Stimulated activated CD4-positive, alpha-beta T cell treated with anti-CD3 and anti-CD28 coated beads, Interleukin-15, amount 100 ng/mL, for 1 hour (primary cell): ENCODE measurements at places on chromosomes 3 and 15.

DNA sequence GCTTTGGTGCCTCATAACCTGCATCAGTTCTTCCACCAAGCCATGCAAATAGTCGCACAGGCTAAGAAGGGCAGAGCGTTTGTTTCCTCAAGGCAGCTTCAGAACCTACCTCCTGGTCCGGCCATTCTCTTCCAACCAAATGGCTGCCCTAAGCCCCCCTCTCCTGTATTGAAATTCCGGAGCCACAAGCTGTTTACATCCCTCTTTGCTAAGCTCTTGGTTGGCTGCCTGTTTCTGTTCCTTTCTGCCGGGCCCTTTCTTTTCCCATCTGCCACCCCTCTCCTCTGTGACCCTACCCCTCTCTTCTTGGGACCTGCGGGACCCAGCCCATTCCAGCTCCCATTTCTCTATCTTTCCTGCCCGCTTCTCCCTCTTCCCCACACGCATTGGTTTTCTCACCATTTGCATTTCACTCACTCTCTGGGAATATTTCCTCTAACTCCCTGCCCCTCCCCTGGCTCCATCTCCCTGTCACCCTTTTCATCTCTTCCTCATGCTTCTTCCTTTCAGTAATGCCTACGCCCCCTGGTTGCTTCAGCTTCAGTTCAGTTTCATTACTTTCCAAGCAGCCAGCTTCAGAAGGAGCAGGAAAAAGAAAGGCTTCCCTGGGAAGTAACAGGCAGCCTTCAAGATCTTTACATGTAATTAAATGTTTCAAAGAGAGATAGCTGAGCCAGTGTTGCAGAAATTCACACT lies 113.5 kb downstream of the RAB11A start:
- DNase-seq, result no peak

- no peak for DNase-seq
Observed at GRCh38 chr15:94256511-94256910, 25.1 kb downstream of the MCTP2 start.

GRCh38 chr3:127141921-127142730 lies 50.8 kb upstream of the PRR23E start:
- DNase-seq, result no peak

GRCh38 chr3:56054844-56055243 lies 413.4 kb downstream of the ERC2 start:
- DNase-seq, result no peak

- no peak for DNase-seq
Observed at GRCh38 chr3:51830836-51831385, 30.5 kb upstream of the IQCF2 start.

DNA sequence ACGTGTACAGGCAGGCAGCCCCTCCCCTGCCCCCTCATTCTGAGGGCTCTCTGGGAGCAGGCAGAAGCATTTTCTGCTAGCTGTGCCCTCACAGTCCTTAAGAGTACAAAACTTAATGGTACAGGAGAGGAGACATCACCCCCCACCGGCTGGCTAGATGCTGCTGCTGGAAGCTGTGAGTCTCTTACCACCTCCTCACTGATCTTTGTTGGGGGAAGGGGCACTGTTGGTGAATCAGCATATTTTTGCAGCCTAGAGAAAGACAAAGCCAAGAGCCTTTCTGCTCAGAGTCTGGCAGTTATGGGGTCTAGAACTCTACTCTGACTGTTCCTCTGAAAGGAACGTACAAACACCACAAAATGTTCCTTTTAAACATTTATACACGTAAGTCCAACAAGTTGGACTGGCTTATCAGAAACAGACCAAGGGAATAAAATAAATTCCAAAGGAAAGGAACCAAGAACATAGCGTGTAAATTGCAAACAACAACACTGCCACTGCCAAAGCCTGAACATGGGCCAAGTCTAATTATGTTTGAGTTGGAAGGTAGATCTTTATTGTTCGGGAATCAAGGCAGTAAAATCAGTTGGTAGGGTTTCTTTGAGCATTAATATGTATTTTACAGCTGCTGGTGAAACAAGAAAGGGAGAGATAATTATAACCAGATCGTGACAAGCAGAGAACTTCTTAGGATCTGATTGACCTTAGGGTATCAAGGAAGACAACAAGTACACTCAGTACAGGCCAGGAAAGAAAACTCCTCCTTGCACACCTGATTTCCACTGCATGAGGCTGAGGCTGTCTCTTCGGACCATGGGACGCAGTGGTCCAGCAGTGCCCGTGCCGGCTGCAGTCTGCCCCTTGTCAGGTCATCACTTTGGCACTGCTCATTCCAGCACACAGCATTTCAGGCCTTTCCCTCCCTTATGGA lies 27.4 kb downstream of the CLK3 start:
- DNase-seq, result no peak

DNA sequence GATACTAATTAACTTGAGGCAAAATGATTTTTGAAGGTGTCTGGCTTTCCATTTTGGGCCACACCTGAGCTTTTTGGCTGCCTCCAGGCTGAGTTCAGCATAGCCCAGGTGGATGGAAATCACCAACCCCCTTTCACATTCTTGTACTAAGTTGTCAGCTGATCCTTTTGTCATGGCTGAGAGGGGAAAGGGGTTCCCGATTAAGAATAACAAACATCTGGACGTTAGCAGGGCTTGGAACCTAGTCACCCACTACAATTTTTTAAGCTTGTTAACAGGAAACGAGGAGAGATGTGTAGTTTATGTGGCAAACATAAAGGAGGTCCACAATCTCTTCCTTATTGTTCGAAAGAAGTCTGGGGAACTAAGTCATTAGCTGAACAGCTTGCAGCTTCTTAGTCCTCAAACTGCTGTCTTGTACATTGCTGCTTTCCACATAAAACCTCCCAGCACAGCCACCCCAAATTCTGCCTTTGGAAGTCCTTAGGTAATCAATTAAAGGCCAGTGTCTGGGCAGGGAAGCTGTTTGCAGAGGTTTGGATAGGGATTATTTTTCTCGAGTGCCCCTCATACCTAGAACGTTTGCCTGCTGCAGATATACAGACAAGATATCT lies 5.0 kb downstream of the NR2F2 start:
- DNase-seq, result no peak

DNA sequence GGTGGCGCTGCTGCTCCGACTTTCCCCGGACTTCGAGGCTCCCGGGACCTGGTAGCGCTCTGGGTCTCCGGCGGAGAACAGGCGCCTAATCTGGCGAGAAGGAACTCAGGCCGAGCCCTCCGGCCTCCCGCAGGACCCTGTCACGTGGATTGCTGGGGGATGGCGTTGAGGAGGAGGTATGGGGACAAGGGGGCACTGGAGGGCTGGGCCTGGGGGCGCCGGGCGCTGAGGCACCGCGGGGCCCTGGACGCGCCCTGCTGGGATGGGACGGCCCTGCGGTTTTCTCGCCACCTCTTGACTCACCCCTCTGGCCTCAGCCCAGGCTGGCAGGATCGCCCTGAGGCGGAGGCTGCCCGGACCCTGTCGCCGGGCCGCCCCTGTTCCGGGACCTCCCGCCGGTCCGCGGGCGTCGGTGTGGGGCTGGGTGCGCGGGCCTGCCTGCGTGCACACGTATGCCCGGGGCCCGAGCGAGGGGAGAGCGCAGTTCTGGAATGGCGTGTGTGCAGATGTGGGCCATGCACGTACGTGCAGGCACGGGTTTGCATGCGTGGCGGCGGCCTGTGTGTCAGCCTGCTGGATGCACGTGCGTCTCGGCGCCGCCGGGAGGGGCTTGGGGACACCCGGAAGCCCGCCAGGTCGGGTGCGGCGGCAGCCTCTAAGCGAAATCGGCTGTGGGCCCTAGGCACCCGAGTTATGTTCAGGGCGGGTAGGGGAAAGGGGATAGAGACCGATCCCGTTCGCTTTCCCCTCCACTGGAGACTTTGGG lies 752 bp downstream of the C15orf39 start:
- peak; percentile 68 for DNase-seq

DNA sequence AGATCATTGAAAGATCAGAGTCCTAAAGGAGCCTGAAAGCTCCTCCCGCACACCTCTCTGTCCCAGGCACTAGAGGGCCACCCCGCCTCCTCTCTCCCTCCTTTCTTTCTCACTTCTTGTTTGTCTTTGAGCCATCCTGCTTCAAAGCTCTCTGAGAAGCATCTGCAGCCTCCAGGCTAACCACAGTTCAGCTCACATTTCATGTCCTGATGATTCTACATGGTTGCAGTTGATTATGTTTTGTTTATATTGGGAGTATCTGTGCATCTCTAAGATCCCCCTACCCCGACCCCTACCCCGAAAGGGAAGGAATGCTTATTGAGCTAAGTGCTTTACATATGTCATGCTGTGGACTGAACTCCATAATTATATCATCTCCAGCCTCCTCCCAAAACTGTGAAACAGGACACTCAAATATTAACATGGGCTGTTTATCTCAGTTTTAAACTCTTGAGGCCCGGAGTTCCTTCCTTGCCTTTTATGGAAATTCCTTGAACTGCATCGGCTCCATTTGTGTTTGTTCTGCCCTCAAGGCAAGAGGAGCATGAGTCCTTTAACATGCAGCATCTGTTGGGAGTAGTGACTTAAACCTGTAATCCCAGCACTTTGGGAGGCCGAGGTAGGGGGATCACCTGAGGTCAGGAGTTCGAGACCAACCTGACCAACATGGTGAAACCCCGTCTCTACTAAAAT lies 30.9 kb downstream of the MGLL start:
- no peak for DNase-seq

DNA sequence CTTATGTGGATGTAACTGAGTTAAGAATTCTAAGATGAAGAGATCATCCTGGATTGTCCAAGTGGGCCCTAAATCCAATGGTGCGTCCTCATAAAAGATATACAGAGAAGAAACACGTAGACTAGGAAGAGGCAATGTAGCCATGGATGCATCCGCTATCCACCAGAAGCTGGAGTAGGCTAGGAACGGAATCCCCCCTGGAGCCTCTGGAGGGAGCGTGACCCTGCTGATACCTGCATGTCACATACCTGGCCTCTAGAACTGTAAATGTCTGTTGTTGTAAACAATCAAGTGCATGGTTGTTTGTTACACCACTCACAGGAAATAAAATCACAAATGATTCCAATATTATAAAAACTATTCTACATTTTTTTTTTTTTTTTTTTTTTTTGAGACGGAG lies 254.5 kb upstream of the RORA start:
- DNase-seq, result no peak

GRCh38 chr3:126807795-126808194 lies 103.8 kb downstream of the CHCHD6 start:
- no peak for DNase-seq

GRCh38 chr3:184337399-184337714 lies at the start of gene FAM131A:
FAM131A (plus strand) TSS chr3:184337600; CDS start chr3:184337631, 31 bp downstream.
- DNase-seq, result no peak

GRCh38 chr3:169836942-169837275 lies 24.2 kb upstream of the LRRC34 start:
- no peak for DNase-seq

- peak; percentile 3 for DNase-seq
Observed at GRCh38 chr3:160941885-160942494, 163.2 kb downstream of the B3GALNT1 start.

DNA sequence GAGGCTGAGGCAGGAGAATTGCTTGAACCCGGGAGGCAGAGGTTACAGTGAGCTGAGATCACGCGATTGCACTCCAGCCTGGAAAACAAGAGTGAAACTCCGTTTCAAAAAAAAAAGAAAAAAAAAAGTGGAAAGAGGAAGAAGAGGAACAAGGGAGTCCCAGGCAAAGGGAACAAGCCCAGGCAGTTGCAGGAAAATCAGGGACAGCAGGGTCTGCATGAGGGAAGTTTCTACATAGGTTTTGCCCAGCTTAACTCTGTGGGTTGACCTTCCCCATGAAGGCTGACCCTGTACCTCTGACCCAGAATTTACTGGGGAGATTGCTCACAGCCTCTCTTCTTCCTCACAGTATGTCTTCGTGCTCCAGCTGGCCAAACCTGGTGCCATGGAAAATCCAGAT lies 12.3 kb downstream of the RBP1 start:
- DNase-seq, result no peak

GRCh38 chr3:71854706-71855105 lies 69.8 kb upstream of the PROK2 start:
- DNase-seq, result no peak

DNA sequence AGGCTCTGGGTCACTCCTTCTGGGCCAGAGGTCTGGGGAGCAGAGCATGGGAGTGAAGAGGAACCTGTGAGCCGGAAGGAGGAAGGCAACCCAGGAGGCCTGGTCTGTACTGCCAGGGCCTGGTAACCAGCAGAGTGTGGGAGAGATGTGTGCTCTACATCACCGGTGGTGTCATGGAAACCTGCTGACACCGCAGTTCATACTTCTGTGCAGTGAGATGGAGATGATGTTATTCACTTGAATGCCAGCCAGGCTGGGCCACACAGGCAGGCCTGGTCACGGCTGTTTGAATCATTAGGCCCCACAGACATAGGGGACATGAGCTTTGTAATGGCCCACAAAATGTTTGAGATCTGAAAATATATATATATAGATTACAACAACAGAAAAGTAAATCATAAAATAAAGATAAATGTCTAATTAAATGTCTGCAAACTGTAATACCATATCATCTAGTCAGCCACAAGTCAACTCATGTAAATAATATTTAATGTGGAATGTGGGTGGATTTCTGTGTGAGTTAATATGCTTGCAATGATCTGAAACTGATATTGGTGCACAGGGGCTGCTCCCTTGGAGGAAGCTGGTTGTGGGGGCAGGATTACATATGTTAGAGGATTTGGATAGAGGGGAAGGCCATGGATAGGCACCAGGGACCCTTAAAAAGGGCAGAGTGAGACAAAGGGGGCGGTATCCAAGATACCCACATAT lies 108.5 kb upstream of the PFN2 start:
- no peak for DNase-seq

- DNase-seq, result no peak
Observed at GRCh38 chr15:81889485-81889881, 156.3 kb downstream of the MEX3B start.

DNA sequence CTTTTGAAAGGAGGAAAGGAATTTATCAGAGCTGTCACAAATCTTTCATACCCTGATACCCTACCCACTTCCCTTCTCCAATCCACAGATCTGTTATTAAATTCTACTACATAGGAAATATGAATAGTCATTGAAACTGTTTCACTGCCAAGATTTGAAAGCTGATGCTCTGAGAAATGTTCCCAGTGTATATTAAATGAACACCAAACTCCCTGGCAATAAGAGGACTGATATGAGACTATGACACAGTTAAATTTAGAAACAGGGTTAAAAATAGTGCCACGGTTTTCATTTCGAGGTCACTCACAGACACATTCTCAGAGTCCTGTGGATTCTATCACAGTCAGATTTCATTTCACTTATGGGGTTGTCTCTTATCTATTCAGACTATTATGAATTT lies 27.2 kb upstream of the GBE1 start:
- DNase-seq, result no peak

GRCh38 chr3:133380481-133381225 lies 19.2 kb upstream of the BFSP2 start:
- DNase-seq, result no peak

GRCh38 chr3:186035277-186035676 lies 73.6 kb downstream of the ETV5 start:
- DNase-seq, result no peak

DNA sequence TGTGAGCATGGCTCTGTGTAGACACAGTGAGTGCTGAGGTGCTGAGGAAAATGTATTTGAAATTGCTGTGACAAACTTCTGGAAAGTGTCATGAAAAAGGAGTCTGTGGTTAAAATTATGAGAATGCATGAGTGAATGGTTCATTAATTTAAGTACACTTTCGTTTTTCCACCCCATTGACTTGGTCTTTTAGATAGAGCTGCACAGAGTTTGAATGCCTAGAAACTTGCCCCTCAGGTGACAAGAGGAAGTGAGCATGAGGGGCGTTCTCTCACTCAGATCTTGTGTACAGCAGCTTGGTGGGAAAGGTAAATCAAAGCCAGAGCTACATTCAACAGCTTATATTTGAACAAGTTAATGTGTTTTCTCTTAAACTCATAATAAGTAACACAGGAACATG lies 296.8 kb downstream of the WDR72 start:
- no peak for DNase-seq
